ENCODE measurements at places on chromosomes 7 and 10.

DNA sequence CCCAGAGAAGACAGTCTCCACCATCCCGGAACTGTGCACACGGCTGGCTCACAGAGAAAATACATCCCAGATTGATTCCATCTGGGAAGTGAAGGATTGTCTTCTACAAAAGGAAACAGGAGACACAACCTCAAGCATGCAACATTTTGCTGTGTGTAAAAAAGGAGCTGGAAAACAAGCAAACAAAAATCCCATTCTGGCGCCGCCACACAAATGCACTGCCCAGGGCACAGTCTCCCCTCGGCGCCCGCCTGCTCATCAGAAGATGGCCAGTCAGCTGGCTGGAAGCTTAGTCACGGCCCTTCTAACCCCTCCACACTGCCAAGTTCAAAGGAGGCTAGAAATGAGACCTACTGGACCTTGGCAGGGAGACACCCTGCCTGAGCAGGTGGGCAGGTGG lies 14.1 kb upstream of the CYTH3 start:
- DNase-seq: no peak

- no peak for DNase-seq
These were observed 34.0 kb upstream of the DKK1 start for GRCh38 chr10:52280051-52280450.

- peak; percentile 9 for DNase-seq
These were observed 88.0 kb downstream of the TMEM178B start for GRCh38 chr7:141161550-141162535.

DNA sequence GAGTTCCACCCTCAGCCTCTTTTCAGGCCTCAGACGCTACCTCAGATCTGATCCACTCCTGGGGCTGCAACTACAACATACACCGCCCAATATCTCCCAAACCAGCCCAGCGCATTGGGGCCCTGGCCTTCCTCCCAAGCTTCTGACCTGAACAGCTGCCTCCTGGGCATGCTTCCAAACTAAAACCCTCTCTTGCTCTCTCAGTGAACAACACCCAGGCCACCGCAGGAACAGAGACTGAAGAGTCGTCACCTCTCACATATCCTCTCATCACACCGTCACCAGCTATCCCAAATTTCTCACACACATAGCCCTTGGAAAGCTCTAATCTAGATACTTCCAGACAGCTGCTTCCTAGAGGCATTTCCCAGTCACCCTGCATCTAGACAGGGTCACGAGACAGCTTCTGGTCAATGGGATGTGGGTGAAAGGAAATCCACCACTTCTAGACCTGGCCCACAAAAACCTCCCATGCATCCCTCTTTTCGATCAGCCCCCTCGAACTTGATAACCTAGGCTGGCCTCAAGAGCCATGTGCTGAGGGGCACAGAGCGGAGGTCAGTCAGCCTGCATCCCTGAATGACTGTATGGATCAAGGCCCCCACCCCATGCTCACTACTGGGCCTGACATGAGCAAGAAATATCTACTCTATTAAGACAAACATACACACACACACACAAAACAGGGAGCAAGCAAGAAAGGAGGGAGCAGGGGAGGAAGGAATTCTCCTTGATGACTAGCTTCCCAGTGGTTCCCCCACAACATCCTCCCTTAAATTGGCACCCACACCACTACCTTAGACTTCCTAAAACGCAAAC lies 1.8 kb downstream of the PARP12 start:
- no peak for DNase-seq

- DNase-seq: no peak
These were observed 270.6 kb upstream of the MAGI2 start for GRCh38 chr7:79723833-79724618.

GRCh38 chr10:126380352-126381076 lies 7.8 kb downstream of the ADAM12 start:
- peak; percentile 61 for DNase-seq

GRCh38 chr7:87882151-87882937 lies 6.1 kb downstream of the DBF4 start:
- no peak for DNase-seq

DNA sequence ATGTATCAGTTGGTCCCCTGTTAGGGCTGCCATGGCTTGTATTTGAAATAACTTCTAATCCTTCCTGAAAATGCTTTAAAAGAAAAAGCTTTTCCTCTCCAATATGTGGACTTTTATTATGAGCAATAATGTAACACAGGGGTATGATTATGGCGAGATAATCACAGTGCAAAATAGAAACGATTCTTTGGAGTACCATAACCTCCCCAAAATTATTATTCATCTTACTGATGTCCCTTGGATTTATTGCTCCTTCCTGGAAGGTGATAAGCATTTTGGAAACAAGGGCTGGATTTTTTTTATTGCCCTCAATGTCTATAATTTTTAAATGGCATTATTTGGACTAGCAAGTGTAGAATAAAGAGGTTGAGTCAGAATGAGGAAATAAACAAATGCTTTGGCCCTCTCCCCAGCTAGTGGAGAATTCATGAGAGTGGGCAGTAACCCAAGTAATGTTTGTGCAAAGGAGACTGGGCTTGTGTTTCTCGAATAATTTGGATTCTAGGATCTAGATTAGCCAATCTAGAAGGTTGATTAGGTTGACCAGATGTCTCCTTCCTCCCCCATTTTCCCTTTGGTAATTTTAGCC lies 403.9 kb upstream of the CELF2 start:
- DNase-seq: no peak

DNA sequence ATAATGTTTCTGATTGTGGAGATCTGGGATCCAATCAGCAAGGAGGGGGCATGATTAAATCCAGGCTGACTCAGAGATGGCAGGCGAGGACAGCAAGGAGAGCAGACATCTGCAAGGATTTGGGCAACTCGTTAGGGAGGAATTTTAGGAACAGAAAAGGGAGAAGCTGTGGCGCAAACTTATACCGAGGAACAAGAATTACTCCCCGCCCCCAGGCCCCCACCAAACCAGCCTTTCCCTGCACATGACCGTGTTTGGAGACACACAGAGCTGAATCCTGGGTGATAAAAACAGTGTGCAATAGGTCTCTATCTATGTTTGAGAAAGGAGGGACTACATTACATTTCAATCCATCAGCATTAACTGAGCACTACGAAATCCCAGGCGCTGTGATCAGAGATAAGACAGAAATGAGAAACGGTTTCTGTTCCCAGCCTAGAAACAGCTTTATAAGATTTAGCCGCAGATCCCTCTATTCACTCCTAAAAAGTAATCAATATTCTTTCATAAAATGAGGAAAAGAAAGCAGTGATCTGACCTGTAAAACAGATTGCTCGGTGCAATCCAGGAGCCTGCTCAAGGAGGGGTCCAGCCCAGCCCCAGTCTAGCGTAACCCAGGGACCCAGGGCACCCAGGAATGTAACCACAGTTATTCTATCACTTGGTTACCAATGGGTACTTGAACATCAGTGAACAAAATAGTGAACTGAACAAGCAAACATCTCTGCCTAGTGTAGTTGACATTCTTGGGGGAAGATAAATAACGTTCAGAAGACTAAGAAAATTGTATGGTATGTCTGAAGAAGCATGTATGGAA lies 37.2 kb upstream of the RAPGEF5 start:
- DNase-seq: no peak

GRCh38 chr10:68088740-68089139 lies 13.7 kb upstream of the HERC4 start:
- DNase-seq: no peak

DNA sequence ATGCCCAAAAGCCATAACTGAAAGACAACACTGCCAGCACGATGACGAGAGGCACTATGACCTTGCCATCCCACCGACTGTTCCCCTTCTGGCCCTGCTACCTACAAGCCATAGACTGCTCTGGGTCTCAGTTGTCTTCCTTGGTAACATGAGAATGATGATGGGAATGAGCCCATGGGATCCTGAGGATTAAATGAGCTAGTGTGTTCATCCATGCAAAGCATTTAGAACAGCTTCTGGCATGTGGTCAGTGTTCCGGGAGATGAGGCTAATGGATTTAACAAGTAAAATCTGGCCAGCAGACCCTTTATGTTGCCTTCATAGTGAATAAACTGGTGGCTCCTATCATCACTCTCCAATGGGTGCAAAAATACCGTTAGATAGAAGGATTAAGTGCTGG lies 62.4 kb upstream of the WDR11 start:
- DNase-seq: no peak

DNA sequence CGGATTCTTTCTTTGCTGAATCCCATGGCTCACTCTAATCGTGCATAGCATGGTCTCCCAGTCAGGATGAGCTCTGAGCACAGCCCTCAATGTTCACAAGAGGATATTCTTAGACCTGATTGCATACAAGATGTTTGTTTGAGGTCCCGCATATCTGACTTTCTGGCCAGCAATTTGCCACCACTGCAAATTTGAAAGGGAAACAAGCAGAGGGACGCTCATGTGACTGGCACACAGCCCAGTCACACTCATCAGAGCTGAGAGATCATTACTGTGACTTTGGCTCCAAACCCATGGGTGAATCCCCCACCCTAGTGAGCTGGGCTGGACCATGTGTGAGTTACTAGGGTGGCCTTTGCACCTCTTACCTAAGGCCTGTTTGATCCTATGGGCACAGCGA lies 9.9 kb downstream of the TAS2R41 start:
- no peak for DNase-seq

DNA sequence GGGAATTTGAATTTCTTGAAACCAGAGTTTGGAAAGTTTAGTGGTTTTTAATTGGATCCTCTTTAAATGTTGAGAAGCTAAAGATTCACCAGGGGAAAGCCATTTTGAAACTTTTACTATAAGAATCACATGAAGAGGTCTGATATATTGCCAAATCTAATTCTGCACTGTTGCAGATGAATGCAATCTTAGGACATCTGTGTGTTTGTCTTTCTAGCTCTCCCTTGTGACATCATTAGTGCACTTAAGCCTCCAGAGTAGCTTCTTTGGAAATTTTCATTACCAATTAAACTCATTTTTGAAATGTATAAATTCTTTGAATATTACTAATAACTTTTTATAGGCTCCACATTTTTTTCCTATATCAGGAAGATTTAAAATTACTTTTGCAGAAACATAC lies 160.2 kb downstream of the BICC1 start:
- no peak for DNase-seq

- DNase-seq: peak; percentile 91
These were observed 31.7 kb upstream of the DGKI start for GRCh38 chr7:137878333-137878961.

GRCh38 chr7:149209518-149210269 lies 14.3 kb downstream of the ZNF282 start:
- no peak for DNase-seq

DNA sequence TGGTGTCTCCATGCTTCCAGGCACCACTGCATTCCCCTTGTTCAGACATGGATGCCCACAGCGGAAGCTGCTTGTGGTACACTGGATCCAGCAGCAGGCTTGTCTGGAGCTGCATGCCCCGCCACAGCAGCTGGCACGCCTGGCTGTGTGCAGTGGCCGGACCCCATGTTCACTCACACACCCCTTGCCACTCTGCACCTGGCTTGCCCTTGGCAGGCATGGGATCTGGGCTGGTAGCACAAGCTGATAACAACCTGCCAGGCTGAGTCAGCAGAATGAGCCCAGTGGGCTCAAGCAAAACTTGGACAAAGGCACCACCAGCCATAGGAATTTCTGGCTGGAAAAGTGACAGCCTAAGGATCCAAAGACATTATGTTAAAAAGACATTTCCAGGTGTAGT lies 91.8 kb upstream of the TMEM168 start:
- no peak for DNase-seq

GRCh38 chr7:44112997-44113763 lies 9.0 kb downstream of the AEBP1 start:
- DNase-seq: no peak

- DNase-seq: no peak
These were observed 5.3 kb downstream of the VAX1 start for GRCh38 chr10:117132751-117133231.

DNA sequence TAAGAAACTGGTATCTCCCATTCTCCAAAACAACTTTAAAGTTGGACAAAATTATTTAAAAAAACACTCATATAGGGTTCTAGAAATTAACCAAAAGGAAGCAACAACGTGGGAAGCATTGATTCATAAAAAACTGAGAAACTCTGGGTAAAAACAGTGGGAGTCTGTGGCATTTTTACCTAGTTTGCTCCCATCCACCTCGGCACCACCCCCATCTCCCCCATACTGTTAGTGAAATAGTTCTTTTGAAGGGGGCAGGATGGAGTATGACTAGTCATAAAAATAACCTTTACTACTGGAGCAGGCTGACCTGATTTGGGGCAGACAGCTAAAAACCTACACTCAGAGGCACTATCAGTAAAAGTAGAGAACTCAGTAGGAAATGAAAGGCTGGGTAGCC lies 123.2 kb downstream of the AVL9 start:
- DNase-seq: no peak

DNA sequence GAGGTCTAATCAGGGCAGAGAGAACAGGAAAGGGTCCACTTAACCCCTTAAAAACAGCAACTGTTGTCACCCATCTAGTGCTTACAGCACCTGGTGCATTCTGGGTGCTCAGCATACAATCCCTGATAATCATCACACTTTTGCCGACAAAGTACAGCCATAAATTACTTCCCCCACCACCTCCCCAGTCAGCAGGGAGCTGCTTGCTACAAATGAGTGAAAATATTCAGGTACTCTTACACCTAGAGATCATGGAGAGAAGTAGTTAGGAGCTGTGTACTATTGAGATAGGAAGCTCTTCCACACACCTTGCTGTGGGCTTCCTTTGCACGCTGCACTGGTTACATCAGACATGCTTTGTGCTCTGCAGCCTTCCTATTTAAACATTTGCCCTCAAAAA lies 723.5 kb upstream of the GALNT17 start:
- DNase-seq: no peak

- no peak for DNase-seq
These were observed 27.5 kb upstream of the AMZ1 start for GRCh38 chr7:2660359-2661095.

GRCh38 chr7:66296001-66296521 lies 90.9 kb downstream of the TPST1 start:
- no peak for DNase-seq

- no peak for DNase-seq
These were observed 323.2 kb upstream of the COBL start for GRCh38 chr7:51639661-51640334.

GRCh38 chr7:143416565-143417149 lies 8.0 kb upstream of the EPHA1 start:
- DNase-seq: no peak

- no peak for DNase-seq
These were observed 318.9 kb upstream of the ZMIZ1 start for GRCh38 chr10:78749898-78750297.
